Central memory CD4-positive, alpha-beta T cell (primary cell): ENCODE measurements at places on chromosomes 6 and 20.

DNA sequence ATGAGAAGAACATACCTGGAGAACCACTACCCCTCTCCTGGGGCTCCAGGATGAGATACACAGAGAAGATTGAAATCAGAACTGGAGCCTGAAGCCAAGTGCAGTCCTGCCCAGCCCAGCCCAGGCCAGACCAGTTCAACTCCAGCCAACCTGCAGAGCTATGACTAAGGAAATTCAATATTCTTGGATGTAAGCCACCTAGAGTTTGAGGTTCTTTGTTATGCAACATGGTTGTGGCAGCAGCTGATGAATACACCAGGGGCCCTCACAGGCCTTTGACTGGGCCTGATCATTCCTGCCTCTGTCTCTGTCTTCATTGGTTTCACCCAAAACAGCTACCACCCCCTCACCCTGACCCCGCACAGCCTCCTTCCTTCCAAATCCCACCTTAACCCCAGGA is 167.8 kb downstream of the LRFN2 start:
- DNase-seq = no peak

DNA sequence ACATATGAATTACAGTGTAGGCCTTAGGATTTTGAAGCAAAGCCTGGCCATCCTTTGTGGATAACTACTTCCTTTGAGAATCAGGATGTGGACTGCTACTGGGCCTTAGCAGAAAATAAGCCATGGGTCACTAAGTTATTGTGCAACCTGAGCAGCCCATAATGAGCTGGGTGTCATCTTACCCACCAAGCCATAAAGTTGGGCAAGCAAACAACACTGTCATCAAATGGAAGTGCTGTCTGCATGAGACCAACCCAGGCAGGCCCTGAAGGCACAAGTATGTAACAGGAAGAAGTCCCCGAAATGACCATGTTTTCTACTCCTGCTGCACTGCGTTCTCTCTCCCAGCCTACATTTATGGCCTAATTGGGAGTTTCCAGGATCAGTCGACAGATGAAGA is 205.6 kb upstream of the GGTLC1 start:
- no peak for DNase-seq

- DNase-seq = no peak
Observed at GRCh38 chr20:39124064-39124463, 161.9 kb downstream of the DHX35 start.

DNA sequence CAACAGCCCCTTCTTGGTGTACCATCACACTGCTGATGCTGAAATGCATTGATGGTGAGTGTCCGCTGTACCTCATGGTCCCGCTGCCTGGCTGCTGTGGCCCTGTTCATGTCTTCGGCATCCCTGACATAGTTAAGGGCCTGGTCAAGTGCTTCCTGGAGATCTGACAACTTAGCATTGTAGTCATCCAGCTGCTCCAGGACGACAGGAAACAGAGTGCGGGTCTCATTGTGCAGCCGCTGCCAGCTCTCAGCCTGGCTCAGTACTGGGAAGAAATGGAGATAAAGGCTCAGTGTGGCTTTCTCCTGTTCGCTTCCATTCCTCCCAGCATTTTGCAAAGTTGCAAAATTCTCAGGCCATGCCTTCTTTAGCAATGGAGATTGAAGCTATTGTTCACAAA is 81.8 kb downstream of the LAMA4 start:
- no peak for DNase-seq

DNA sequence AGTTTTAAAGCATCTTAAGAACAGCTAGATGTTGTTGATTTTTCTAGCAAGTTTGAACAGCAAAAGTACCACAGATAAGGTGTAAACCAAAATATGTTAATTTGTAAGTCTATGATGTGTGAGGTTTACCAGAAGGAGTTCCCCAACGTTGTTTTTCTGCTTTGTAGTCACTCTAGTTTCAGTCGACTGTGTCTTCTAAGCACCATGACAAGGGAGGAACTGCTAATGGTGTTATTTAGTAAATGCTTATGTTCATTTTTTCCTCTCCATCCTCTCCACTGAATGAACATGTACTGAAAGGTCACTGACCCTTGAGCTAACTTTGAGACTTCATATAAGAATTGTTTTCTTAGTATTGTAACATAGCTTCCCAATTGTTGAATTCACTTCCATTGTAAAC is 3.0 kb downstream of the ENPP3 start:
- no peak for DNase-seq

GRCh38 chr20:33443006-33443511 is 504 bp downstream of the SNTA1 start:
- DNase-seq = no peak

- no peak for DNase-seq
Observed at GRCh38 chr6:84172574-84172973, 54.9 kb downstream of the CEP162 start.

- DNase-seq = no peak
Observed at GRCh38 chr6:33837971-33838665, 34.3 kb upstream of the MLN start.

- DNase-seq = no peak
Observed at GRCh38 chr6:40735121-40735520, 148.0 kb upstream of the LRFN2 start.

DNA sequence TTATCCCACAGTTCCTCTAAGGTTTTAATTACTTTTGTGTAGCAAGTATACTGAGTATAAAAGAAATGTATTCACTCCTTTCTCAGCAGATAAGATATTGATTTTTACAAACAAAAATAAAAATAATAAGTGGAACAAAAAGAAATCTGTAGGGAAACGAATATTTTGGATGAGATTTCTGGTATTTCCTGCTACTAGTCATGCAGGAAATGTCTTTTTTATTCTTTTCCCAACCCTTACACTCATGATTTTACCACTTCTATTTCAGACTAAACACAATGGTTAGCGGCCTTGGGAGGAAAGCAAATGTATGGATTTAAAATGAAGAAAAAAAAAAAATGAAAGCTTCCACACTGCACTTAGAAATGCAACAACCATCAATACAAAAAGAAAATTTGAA is 580.5 kb upstream of the MARCKS start:
- no peak for DNase-seq

DNA sequence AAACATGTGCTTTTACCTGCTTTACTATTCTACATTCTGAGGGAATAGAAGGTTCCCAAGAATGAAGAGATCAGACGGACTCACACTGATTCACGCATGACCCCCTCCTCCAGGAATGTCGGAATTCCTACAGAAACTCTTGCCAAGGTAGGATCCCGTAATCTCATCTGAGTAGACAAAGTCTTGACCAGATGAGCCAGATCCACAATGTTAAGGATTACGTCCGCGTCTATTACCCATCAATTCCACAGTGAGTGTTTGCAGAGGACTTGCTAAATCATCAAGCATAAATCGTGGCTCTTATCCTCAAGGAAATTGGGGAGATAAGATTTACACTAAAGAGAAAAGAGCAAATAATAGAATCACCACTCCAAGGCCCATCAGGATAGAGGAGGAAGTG is 245.9 kb upstream of the FOXQ1 start:
- no peak for DNase-seq

GRCh38 chr6:106462923-106463557 is 102.5 kb downstream of the CRYBG1 start:
- DNase-seq = no peak

GRCh38 chr6:125679128-125679527 is 70.3 kb upstream of the HEY2 start:
- no peak for DNase-seq

- no peak for DNase-seq
Observed at GRCh38 chr6:106612671-106613416, 16.5 kb downstream of the RTN4IP1 start.

- no peak for DNase-seq
Observed at GRCh38 chr6:39166912-39167290, 51.9 kb upstream of the SAYSD1 start.

DNA sequence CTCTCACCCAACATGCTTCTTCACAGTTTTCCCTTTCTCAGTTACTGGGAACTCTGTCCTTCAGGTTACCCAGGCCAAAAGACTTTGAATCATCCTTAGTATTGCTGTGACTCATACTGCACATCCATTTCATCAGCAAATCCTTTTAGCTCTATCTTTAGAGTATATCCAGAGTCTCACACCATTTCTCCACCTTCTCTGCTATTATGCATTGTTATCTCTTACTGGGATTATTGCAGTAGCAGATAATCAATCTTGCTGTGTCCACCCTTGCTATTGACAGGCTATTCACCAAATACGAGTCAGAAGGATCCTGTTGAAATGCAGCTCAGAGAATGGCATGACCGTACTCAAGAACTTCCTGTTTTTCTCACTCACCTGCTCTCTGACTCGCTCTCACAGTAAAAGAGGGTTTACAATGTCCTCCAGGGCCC is 57.3 kb downstream of the BCKDHB start:
- no peak for DNase-seq

GRCh38 chr20:45968801-45969711 is 2.9 kb downstream of the ZNF335 start:
- no peak for DNase-seq

GRCh38 chr20:50038574-50038991 is 55.8 kb downstream of the SNAI1 start:
- no peak for DNase-seq

- DNase-seq = no peak
Observed at GRCh38 chr20:48107560-48107959, 322.3 kb upstream of the SULF2 start.

DNA sequence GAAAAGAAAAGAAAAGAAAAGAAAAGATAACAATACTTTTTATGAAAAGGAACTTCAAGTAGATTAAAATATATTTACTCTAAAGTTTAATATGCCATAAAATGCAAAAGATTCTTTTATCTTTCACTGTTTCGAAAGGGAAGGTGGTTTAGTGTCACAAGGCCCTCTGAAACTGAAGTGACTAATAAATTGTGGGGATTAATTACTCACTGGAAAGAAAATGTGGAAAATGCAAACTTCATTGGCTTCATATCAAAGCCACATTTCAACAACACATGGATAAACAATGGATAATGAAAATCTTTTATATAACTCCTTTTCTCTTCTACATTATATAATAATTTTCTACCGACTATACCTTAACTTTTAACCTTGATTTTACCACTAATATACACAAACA is 320.5 kb upstream of the RSPO3 start:
- no peak for DNase-seq

- DNase-seq = no peak
Observed at GRCh38 chr20:4066551-4066950, 51.2 kb upstream of the RNF24 start.

- DNase-seq = no peak
Observed at GRCh38 chr6:27777126-27777525, 135.1 kb downstream of the OR2B2 start.

- peak; percentile 28 for DNase-seq
Observed at GRCh38 chr20:50085481-50086365, 27.2 kb downstream of the UBE2V1 start.

- no peak for DNase-seq
Observed at GRCh38 chr6:166662690-166663089, 35.6 kb upstream of the RPS6KA2 start.

DNA sequence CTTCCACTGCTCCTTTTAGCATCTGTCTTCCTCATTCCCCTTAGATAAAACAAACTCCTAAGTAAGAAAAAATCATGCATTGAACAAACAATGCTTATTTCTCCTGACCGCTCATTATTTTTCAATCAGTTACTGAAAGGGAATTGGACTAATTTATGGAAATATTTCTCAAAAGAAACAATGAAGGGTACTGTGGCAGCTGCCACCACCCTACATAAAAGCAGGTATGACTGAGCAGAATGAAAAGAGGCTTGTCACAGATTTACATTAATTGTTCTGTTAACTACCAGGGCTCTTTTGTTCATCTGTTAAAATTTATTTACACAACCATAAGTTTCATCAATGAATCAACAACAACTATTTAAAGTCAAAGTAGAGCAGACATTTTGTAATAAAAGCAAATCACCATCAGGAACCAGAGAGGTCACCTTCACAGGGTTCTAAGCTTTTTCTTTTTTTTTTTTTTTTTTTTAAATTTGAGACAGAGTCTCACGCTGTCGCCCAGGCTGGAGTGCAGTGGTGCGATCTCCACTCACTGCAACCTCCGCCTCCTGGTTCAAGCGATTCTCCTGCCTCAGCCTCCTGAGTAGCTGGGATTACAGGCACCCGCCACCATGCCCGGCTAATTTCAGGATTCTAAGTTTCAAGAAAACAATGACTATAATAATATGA is 204.0 kb downstream of the PTPRK start:
- no peak for DNase-seq

GRCh38 chr20:32291166-32291565 is 13.7 kb downstream of the KIF3B start:
- DNase-seq = no peak

DNA sequence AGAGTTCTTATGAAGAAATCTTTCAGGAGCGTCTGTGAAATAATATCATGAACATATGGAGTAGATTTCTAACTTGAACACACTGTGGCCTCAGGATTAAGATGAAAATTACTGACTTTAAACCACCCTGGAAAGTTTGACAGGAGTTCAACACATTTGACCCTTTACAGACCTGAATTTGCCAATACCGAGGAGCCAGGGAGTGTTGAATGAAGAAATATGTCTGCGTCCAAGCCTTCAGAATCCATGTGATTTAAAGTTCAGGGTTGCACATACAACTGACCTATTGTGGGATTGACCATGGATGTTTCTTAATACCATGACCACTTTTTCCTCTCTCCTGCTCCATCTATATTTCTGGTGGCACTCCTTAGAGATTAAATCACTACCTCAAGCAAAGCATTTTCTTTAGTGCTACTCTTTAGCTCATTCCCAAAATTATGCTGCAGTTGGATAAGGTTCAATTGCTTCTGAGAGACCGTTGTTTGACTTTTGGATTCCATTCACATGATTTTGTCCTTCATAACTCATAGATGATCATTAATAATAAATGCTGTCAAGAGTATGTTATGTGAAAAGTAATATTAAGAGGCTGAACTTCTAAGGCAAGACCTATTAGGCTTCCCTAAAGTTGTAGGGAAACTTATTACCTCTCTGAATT is 57.4 kb downstream of the PRL start:
- DNase-seq = no peak

GRCh38 chr20:25173321-25173720 is 22.2 kb upstream of the ENTPD6 start:
- no peak for DNase-seq

- DNase-seq = no peak
Observed at GRCh38 chr6:160895562-160895961, 96.0 kb upstream of the MAP3K4 start.

- no peak for DNase-seq
Observed at GRCh38 chr6:112579601-112580000, 232.5 kb downstream of the RFPL4B start.

GRCh38 chr6:161116554-161116953 is 125.0 kb downstream of the MAP3K4 start:
- no peak for DNase-seq

DNA sequence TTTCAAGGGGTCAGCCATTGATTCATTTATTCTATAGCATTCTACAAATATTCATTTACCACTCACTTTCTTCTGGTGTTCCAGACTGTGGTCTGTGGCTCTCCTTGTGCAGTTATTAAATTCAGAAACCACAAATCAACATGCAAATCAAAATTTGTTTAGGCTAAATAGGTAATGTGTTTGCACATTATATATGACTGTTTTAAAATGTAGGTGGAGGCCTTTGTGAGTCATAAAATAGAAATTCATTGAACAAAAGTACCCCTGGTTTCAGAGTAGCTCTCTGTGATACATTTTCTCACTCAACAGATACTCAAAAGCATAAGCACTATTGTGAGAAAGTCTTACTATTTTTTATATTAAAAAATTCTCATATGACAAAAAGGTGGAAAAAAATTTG is 385.5 kb upstream of the TSHZ2 start:
- no peak for DNase-seq

- no peak for DNase-seq
Observed at GRCh38 chr6:43860285-43860684, 90.3 kb downstream of the VEGFA start.
